Suppressor macrophage treated with lipopolysaccharide for 4 hours (primary cell): ENCODE measurements at places on chromosomes 13 and 19.
A peak's percentile ranks its signal among the peaks of the same experiment; 100 is the strongest.

- peak; percentile 29 for DNase-seq
Observed at GRCh38 chr13:39777527-39778061, 122.1 kb downstream of the COG6 start.

GRCh38 chr19:10259162-10259905, 7.3 kb downstream of the MRPL4 start:
- peak; percentile 96 for DNase-seq

GRCh38 chr13:58633226-58633625, 1001.7 kb downstream of the PCDH17 start:
- no peak for DNase-seq

- DNase-seq = peak; percentile 75
Observed at GRCh38 chr13:49214917-49215376, 5.2 kb upstream of the MLNR start.

- no peak for DNase-seq
Observed at GRCh38 chr13:98557937-98558792, 18.7 kb downstream of the STK24 start.

DNA sequence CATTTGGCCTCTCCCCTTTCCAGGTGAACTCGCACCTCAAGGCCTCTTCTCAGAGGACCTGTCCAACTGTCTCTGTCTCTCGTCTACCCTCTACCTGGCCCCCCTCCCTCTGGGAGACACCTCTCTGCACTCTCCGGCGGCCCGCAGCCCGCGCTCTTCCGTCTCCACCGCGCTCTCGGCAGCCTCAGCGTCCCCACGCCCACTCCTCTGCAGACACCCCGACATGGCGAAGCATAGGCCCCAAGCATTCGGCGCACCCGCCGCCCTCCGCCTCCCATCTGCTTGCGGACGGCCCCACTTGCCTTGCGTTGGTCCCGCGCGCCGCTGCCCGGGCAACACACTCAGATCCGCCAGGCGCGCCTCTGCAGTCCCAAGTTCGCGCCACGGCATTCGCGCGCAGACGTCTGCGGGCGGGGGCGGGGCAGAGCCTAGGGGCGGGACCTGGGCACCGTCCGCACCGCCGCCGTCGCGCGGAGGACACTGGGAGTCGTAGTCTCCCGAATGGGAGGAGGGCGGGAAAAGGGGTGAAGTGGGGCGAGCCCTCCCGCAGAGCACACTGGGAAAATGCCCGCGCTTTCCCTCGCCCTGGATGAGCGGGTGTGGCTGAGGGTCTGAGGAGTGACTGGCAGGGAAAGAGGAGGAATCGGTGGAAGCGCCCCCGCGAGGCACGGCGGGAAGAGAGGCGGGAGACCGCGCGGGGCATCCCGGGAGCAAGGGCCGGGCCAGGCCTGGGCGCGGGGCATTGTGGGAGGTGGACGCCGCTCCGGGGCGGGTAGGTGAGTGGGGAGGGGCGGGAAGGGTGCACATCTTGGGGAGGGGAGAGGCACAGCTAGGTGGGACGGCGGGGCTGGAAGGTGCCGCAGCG, at the start of the genes LIG1 and ZSWIM9:
TSS of gene LIG1 (minus strand) at position 406 of the 865 bp plus-strand sequence. CDS start 4,778 bp downstream, outside the sequence.
TSS of gene ZSWIM9 (plus strand) at position 742 of the 865 bp plus-strand sequence. CDS start 1,123 bp downstream, outside the sequence.
- peak; percentile 97 for DNase-seq

GRCh38 chr19:55633861-55634260, 6.9 kb upstream of the ZNF580 start:
- no peak for DNase-seq

- no peak for DNase-seq
Observed at GRCh38 chr13:112991609-112992008, 22.6 kb downstream of the MCF2L start.

GRCh38 chr13:76921516-76921915, 26.8 kb upstream of the ACOD1 start:
- DNase-seq = no peak

DNA sequence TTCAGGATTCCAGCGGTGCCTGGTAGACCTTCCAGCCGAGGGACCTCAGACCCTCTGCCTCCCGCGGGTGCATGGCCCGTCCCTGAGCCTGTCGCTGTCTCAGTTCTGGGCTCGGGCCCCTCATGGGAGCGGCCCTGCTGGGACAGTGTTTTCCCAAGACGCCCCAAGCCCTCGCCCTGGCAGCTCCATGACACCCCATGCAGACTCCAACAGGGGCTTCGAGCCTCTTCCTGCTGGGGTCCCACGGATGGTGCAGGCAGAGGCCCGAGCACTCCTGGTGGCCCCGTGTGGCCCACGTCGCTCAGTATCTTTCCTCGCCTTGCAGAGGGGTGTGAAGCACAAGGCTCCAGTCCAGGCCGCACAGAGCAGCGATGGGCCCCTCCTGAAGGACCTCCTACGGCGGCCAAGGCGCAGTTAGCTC, 88.8 kb upstream of the MCF2L start:
- DNase-seq = no peak

GRCh38 chr19:50417111-50418081, 1.3 kb upstream of the SPIB start:
- DNase-seq = no peak

- DNase-seq = no peak
Observed at GRCh38 chr13:100532090-100532766, 56.4 kb downstream of the GGACT start.

GRCh38 chr13:27962982-27963381, 6.1 kb downstream of the CDX2 start:
- no peak for DNase-seq

DNA sequence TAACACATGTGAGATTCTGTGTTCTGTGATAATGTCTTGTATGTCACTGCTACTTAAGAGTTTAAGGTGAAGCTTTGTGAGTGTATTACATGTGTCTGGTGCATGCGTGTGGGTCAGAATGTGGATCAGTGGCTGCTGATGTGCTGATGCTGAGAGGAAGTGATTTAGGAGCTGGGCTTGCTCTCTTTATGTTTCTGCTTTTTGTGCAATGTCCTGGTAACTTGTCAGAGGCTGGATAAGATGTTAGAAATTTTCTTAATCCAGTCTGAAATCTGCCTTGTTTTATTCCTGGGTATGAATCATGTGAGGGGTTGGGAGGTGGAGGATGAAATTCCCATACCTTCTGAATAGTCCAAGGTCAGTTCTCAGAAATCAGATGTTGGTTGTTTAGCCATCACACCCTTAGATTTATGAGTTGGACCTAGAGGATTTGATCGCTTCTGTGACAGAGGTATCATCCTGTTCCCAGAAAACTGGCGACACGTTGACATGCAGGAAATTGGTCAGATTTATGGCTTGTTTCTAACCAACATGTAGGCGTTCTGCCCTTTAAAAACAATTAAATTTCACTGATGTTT, 24.5 kb upstream of the CXCL17 start:
- DNase-seq = peak; percentile 46

- no peak for DNase-seq
Observed at GRCh38 chr19:1833540-1833939, 14.7 kb downstream of the REXO1 start.

DNA sequence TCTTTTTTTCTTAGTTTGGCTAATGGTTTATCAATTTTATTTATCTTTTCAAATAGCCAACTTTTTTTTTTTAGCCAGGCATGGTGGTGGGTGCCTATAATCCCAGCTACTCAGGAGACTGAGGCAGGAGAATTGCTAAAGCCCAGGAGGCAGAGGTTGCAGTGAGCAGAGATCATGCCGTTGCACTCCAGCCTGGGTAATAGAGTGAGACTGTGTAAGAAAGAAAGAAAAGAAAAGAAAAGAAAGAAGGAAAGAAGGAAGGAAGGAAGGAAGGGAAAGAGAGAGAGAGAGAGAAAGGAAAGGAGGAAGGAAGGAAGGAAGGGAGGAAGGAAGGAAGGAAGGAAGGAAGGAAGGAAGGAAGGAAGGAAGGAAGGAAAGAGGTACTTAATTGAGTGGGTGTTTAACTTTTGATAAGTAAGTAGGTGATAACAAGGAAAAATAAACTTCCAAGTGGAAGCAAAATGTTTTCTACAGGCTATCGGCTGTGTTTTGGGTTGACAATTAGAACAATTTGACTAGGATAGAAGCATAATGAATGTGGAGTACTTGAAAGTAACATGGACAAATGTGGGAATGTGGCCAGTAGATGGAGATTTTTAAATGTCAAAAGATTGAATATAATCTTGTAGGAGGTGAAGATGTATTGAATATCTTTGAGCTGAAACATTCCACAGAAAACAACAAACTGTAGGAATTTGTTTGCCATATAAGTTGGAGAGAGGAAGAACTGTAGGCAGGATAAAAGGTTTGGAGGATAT, 62.8 kb upstream of the MYO16 start:
- no peak for DNase-seq

DNA sequence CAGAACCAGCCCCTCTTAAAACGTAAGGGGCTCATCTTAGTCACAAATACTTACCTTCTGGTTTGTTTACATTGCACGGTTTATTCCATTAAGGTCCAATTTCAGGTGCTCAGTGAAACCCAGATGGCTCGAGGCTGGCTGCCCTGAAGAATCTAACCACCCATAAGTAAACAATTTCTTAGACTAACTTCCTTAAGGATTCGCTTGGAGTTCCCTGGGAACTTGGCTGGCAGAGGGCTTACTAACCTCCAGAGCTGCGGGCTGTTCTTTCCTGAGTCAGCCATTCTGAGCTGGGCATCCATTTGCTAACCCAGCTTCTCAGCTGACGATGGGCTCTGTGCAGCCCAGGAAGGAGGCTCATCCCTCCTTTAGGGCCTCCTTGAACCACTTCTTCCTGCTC, 262.1 kb downstream of the FGF9 start:
- no peak for DNase-seq

DNA sequence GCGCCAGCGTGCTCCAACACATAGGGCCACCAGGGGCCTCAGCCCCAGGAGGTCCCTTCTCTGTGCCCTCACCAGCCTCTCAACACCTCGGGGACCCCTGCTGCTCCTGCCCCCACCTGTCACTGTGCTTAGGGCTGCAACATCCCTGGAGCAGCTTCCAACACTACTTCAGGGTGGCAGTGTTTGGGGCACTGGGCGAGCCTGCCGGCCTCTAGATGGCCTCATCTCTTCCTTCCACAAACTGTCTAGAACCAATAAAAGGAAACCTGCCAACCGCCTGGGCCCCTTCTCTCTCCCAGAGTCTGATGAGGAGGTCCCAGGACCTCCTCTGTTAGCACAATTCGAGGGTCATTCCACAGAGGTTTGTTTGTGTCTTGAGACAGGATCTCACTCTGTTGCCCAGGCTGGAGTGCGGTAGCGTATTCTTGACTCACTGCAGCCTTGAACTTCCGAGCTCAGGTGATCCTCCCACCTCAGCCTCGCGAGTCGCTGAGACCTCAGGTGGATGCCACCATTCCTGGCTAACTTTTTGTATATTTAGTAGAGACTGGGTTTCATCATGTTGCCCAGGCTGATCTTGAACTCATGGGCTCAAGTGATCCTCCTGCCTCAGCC, 10.1 kb upstream of the SHD start:
- no peak for DNase-seq

DNA sequence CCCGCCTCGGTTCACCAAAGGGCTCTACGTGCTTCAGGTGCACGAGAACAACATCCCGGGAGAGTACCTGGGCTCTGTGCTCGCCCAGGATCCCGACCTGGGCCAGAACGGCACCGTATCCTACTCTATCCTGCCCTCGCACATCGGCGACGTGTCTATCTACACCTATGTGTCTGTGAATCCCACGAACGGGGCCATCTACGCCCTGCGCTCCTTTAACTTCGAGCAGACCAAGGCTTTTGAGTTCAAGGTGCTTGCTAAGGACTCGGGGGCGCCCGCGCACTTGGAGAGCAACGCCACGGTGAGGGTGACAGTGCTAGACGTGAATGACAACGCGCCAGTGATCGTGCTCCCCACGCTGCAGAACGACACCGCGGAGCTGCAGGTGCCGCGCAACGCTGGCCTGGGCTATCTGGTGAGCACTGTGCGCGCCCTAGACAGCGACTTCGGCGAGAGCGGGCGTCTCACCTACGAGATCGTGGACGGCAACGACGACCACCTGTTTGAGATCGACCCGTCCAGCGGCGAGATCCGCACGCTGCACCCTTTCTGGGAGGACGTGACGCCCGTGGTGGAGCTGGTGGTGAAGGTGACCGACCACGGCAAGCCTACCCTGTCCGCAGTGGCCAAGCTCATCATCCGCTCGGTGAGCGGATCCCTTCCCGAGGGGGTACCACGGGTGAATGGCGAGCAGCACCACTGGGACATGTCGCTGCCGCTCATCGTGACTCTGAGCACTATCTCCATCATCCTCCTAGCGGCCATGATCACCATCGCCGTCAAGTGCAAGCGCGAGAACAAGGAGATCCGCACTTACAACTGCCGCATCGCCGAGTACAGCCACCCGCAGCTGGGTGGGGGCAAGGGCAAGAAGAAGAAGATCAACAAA, 2.6 kb downstream of the PCDH17 start:
- DNase-seq = no peak

GRCh38 chr13:110475117-110475516, 86.4 kb downstream of the RAB20 start:
- no peak for DNase-seq

- DNase-seq = no peak
Observed at GRCh38 chr19:44577566-44577874, 35.8 kb upstream of the IGSF23 start.

DNA sequence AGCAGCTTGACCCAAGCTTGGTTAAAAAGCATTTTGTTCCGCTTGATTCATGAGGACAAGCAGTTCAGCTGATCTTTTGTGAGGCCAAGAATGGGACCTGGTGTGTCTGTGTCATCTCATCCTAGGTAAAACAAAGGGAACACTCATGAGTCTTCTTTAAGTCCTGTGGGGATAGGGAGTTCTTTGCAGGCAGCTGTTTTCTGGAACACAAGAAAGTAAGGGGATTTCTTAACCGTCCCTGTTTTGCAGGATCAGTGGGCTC, 134.5 kb upstream of the TMTC4 start:
- no peak for DNase-seq

GRCh38 chr13:44211286-44211685, 162.3 kb upstream of the SERP2 start:
- DNase-seq = no peak

GRCh38 chr19:10830931-10831779, 4.9 kb downstream of the TMED1 start:
- DNase-seq = no peak

DNA sequence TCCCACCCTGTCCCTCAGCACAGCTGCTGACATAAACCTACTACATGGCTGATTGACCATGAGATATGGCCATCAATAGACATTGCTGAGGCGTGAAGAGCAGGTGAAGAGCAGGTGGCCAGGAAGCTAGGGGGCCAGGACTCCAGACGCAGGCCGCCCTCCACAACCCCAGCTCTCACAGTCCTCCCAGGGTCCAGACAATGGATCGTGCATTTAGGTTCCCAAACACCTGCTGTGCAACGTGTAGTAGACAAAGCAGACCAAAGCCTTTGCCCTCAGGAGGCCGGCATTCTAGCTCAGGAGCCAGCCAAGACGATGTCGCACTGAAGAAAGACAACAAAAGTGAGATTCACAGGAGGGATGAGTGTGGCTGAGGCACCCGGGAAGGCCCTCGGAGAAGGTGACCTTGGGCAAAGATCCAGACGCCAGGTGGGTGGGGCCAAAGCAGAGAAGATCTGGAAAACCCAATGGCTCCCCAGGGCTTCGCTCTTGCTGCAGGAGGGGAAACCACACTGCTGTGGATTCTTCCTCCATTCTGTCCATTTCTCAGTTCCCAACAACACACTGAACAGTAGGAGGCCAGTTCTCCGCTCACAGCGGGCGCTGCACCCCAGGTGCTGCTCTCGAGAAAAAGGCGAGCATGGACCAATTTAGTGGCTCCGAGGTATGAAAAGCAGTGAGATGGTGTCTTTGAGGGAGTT, 1.4 kb downstream of the FFAR1 start:
- no peak for DNase-seq

- no peak for DNase-seq
Observed at GRCh38 chr13:107284173-107284572, 716.2 kb upstream of the ARGLU1 start.

- DNase-seq = no peak
Observed at GRCh38 chr19:42276821-42277220, 7.8 kb downstream of the CIC start.
